GM12864 (cell line): ENCODE measurements at places on chromosomes 7 and 10.

- DNase-seq: no peak
These were observed 215.8 kb downstream of the PTPRN2 start for GRCh38 chr7:158371856-158372255.

DNA sequence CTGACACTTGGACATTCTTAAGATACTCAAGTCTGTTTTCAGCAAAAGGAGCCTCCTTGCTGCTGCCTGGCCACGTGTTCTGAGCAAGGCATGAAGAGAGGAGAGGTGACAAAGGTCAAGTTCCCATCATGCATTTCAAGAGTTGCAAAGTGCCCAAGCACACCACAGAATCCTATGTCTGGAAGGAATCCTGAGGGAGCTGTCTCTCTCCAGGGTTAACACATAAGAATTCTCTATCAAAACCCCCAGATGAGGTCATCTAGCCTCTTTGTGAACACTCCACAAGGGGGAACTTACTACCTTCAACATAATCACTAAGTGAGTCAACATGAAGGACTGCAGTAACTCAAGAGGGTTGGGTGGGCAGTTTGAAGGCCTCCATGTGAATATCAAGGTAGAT, 155.5 kb downstream of the RNF216 start:
- no peak for DNase-seq

DNA sequence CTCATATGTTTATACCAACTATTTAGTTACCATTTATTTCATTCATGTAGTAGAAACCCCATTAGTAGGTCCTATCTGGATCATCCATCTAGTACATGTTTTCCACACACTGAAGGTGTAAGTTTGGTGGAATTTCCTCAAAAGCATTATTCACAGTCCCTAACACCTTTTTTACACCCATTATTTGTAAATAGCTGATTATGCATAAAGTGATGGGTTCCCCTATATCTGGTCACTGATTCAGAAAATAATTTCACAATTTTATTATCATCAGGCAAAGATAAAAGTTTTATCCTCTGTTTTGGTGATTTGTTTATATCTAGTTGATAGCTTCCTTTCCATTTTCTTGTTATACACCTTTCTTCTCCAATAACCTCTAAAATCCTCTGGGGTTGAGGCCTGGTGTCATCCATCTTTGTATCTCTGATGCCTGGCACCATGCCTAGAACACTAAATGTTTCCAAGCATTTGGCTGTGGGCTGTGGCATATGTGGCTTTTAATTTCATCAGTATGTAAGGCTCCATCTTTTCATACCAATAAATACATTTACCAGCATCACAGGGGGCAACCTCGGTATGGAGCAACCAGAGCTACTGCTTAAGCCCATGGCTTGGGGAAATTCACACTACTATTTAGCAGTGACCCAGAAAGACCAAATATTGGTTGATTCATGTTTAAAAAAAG, 1089.5 kb upstream of the LRRN3 start:
- no peak for DNase-seq

DNA sequence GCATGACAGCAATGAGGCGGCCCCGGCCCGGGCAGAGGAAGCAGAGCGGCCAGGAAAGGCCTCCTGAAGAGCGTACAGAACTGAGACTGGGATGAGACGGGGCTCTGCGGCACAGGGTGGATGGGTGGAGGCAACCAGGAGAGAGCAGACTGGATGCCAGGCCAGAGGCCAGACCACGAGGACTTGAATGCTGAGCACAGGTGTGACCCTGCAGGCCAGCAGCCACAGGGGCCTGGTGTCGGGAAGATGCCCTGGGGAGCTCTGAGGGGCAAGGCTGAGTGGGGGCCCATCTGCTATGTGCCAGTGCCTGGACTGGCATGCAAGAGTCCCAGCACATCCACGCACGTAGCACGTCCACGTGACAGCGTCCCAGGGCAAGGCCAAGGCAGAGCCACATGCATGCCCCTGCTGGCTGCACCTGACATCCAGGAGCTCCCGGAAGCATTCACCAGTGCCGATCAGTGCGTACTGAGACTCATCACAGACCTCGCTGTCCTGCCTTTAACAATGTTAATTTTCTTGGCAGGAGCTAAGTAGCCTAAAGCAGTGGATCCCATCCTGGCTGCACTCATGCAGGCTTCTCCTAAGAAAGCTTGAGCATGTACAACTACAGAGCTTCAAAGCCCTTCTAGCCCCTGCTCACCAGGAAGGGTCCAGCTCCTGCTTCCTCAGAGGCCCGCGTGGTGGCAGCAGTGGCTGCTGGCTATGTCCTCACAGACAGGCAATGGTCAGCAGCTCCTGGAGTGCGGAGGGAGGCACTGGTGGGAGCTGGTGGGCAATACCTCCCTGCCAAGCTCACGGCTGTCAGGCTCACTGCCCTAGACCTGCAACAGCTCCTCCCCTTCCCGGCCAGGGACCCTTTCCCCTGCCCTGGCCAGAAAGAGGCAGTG, 18.0 kb downstream of the GRID1 start:
- no peak for DNase-seq

- DNase-seq: no peak
These were observed 89.1 kb downstream of the NRP1 start for GRCh38 chr10:33245343-33245742.
